ENCODE measurements at places on chromosomes 1 and 21.

DNA sequence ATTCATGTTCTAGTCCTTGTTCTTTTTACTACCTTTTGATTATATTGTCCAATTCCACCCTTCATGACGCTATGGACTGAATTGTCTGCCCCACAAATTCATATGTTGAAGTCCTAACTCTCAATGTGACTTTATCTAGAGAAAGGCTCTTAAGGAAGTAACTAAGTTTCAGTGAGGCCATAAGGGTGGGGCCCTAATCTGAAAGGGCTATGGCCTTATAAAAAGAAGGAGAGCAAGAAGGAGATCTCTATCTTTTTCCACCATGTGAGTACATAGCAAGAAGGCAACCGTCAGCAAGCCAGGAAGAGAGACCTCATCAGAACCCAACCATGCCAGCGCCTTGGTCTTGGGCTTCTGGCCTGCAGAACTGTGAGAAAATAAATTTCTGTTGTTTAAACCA is 95.9 kb downstream of the HIVEP3 start:
- no peak for DNase-seq

DNA sequence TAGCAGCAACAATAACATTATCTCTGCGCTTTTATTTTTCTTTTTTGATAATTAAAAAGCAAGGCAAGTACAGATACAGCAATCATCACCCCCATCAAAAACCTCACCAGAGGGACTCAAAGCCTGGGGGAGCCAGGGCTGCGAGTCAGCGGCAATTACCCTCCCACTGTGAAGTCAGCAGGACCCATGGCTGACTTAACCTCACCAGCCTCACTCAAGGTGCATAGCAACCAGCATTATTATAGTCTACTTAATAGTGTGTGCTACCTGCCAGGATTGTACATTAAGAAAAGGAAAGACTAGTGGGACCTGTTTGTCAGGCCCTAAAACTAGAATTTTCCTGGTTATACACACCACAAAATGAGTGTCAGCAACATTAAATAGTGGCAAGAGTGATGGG is 28.9 kb upstream of the SERBP1 start:
- DNase-seq: no peak

- no peak for DNase-seq
These were observed 13.3 kb downstream of the F3 start for GRCh38 chr1:94528299-94528698.

GRCh38 chr1:40384413-40384762 is 10.9 kb downstream of the SMAP2 start:
- DNase-seq: no peak

DNA sequence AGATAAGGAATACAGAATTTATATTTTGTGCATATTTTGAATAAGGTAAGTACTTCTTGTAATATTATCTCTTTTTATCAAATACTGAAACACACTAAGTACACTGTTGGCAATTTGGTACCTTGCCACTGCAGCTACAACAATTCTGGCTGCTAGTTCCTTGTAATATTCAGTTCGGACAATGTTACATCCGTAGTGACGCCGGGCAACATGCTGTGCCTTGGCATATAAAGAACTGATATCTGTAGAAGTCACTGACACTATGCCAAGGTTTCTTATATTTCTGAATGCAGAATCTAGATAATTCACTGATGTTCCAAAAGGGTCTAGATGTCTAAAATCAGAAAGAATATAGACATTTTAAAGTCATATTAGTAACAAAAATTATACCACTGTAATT is 17.5 kb downstream of the TRMT1L start:
- DNase-seq: no peak

DNA sequence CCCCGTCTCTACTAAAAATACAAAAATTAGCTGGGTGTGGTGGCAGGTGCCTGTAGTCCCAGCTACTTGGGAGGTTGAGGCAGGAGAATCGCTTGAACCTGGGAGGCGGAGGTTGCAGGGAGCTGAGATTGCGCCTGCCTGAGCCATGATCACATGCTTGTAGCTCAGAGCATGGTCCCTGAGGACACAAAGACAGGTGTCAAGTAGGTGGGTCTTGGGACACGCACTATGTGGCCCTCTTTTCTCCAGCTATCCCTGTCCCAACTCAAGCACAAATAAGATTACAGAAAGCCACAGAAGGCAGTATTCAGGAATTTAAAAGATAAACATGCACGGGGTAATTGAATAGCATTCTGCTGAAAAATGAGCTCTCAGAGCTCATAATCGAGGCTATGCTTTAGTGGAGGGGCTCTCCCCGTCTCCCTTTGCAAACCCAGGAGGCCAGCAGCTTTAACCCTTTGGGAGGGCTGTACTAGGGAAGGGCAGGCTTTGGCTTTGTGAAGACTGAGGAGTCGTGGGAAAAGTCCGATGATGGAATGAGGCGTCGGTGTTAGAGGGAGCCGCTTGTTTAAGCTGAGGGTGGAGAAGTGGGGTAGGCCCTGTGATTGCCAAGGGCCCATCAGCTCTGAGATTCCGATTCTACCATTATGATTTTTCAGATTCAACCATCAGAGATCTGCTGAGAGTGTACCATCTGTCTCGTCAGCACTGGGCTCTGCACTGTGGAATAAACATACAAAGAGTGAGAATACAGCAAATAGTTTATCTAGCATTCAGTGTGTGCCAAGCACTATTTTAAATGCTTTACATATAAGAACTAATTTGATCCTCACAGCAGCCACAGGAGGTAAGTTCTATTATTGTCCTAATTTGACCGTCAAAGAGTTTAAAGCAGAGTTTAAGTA is 59.7 kb upstream of the CD34 start:
- DNase-seq: no peak

DNA sequence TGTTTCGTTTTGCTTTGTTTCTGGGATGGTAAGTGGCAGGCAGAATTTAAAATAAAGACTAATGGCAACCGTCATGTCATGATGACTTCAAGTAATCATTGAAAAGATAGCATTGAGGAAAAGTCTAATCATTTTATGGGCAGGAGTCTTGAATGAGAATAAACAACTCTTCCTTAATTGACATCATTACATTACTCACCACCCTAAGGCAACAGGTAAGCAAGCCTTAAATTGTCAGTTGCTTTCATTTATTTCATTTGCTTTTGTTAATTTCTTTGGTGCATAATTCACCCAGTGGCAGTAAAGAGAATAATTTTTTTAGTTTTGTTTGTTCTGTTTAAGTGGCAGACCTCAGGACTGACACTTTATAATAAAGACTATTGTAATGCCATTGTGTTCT is 669.0 kb downstream of the RWDD3 start:
- no peak for DNase-seq

- DNase-seq: no peak
These were observed 62.1 kb downstream of the PCNT start for GRCh38 chr21:46385846-46386733.

- DNase-seq: no peak
These were observed 44.1 kb upstream of the BARHL2 start for GRCh38 chr1:90761156-90761555.

GRCh38 chr1:89088572-89088971 is 23.6 kb upstream of the GBP1 start:
- DNase-seq: no peak

DNA sequence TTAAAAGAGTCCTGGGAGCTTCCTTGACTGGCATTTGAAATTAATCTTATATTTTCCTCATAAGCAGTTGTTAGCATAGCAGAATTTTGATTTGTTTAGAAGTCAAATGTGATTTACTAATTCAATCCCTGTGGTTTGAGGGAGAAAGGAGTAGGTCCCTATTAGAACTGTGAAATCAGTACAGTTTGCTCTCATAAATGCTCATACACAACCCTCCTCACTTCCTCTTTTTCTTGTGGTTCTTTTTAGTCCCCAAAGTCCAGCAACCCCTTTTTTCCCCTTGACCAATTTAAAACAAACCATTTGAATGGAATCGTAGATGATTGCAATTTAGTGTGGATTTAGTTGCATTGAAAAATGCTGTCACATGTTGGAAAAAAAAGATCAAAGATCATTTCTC is 9.2 kb upstream of the IFI44 start:
- DNase-seq: no peak

DNA sequence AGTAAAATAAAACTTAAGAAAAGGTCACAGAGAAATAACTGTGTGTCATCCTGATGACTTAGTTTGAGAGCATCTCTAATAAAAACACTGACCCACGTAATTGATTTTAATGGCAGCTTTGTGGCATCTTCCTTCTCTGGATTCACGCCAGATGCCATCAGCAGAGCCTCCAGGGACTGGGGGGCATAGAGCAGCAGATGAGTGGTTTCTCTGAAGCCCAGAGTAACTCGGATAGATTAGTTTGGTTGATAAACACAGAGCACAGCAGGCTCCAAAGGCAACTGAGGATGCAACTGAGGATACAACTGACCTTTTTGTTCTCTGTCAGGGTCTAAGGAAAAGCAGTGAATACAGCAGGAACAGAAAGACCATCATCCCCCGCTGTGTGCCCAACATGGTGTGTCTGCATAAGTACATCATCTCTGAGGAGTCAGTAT is 180.8 kb downstream of the RPS6KC1 start:
- DNase-seq: no peak

All from activated CD8-positive, alpha-beta memory T cell treated with anti-CD3 and anti-CD28 coated beads, Interleukin-2, amount 50 U/mL, for 4 hours (primary cell).